ENCODE measurements at places on chromosomes 1 and 21.

- DNase-seq: no peak
Measured at GRCh38 chr21:29360799-29361765, 62.4 kb downstream of the BACH1 start.

DNA sequence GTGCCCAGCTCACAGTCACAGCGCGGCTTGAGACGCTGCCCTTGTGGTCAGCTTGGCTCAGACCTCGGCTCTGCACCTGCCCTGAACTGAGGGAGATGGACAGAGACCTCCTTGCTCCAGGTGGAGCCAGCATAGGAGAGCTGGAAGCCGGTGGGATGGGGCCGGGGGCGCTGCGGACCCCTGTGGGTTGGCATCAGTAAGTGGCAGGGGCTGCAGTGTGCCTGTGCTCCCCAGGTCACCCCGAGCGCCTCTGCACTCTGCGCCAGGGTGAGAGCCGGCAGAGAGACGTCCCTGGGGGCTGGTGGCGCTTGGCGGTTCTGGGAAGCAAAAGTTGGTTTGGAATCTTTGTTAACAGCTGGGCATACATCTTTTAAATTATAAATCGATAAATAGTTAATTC lies 105.6 kb upstream of the TTC34 start:
- no peak for DNase-seq

DNA sequence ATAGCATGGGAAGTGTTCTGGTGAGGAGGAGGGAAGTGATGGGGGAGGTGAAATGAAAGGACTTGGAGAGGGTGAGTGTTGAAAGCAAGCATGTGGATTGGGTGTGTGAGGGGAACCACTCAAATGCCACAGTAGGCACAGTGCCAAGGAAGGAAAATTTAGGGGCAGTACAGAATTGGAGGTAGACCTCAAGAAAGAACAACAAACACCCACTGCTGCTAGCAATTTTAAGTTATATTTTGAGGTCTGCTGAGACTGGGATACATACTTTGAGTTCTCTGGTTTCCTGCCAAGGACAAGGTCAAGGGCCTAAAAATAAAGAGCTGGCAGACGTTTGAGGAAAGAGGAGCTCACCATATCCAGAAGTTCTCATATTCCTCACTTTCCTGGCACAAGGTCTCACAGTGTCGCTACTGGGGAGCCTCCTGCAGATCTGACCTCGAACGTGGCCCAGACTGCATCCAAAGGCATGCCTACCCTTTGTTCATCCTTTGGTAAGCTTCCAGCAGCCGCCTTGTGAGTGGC lies 104.0 kb downstream of the BRINP2 start:
- DNase-seq: no peak

DNA sequence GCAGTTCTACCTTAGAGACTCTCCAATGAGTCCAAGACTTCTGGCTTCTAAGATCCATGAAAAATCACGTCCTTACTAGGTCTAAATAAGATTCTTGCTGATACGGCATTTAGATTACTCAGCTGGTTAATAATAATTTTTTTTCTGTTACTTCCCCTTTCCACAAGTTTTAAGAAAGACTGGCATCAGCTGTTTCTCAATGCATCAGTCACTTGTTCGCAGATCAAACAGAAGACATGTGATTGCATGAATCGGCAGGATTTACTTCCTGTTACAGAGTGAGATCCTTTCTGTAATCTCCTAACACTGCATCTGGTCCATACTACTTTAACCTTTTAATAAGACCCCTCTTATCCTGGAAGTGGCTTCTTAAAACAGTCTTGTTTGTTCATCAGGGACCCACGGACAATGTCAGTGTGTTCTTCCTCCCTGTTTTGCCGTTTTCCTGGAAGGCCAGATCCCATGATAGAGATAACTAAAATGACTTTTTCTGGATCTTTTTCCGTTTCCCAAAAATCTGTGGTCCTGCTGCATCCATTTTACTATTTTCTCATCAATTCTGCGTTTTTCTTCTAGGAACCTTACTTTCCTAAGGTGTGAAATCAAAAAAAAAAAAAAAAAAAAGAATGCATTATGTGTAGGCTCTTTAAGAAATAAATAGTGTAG lies 6.1 kb downstream of the NPL start:
- no peak for DNase-seq

DNA sequence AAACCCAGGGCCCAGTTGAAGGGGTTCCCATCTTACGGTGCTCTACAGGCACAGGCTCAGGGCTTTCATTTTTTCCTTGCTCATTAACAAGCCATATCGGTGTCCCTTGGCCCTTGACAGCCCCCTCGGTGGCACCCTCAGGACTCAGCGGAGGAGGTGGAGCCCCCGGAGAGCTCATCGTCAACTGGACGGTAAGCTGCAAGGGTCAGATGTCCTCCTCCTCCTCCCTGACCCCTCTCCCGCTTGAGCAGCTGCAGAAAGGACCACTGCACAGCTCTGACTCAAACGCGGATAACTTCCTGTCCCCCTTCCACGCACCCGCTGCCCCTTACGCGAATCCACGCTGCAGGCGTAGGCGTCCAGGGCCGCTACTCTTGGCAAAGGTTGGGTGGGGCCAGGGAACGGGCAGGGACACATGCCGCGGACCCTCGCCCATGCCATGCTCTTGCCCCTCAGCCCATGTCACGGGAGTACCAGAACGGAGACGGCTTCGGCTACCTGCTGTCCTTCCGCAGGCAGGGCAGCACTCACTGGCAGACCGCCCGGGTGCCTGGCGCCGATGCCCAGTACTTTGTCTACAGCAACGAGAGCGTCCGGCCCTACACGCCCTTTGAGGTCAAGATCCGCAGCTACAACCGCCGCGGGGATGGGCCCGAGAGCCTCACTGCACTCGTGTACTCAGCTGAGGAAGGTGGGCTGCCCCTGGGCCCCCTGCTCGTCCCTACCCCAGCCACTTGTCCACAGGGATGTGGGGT lies 14.7 kb downstream of the TMEM81 start:
- no peak for DNase-seq

- DNase-seq: no peak
Measured at GRCh38 chr1:150772326-150772725, 6.7 kb upstream of the CTSS start.

GRCh38 chr21:34278451-34278850 lies 85.4 kb upstream of the KCNE2 start:
- no peak for DNase-seq

GRCh38 chr1:17403081-17403480 lies 31.1 kb downstream of the PADI6 start:
- DNase-seq: no peak

DNA sequence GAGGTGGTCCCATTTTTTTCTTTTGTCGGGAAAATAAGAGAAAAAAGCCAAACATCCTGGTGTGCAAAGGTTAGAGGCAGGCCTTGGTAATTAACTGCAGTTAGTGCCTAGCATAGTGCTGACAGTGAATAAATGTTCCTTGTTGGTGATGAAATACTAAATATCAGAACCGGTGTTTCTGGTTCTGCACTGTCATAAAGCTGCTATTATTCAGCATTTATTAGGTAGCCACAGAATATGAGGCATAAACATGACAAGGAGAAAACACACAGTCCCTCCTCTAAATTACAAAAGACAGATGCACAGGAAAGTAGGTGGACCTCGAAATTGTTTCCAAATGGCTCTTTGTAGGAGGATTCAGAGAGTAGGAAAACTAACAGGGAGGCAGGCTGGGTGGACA lies 122.0 kb upstream of the ADGRL2 start:
- DNase-seq: no peak

GRCh38 chr1:56534130-56534651 lies 45.2 kb downstream of the PLPP3 start:
- DNase-seq: no peak

DNA sequence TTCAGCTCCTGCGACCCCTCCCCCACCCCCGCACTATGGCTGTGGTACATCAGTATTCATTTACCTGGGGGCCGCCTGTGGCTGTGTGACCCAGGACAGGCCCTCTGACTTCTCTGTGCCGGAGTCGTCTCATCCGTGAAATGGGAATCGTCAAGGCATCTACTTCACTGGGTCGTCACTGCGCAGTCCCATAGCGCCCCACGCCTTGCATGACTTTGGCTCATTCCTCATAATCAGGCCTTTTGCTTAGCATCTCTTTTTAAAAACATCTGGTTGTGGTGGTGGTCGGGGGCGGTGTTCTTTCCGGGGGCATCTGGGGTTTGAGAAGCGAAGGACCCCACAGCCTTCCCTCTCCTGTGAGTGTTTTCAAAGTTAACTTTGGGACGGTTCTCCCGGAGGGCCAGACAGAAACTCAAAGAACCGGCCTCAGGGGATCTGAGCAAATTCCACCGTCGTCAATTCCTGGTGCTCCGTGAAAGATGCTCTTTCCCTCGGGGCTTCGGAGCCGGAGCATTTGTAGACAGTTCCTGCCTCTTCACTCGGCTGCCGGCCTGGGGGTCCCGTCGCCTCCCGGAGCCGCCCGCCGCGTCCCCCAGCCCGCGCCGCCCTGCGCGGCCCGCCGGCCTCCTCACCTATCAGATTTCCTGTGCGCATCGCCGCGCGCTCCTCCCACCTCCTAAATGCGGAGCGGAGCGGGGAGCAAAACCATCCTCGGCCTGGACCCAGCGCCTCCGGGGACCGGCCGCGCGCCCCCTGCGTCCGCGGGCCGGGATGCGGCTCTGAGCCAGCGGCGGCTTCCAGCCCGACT lies at the start of gene B3GALT5:
B3GALT5 (plus strand) TSS at position 708 of the 808 bp plus-strand sequence. CDS start 47,620 bp downstream, outside the sequence.
- no peak for DNase-seq

- DNase-seq: no peak
Measured at GRCh38 chr1:109650609-109651008, 5.3 kb upstream of the GSTM4 start.

DNA sequence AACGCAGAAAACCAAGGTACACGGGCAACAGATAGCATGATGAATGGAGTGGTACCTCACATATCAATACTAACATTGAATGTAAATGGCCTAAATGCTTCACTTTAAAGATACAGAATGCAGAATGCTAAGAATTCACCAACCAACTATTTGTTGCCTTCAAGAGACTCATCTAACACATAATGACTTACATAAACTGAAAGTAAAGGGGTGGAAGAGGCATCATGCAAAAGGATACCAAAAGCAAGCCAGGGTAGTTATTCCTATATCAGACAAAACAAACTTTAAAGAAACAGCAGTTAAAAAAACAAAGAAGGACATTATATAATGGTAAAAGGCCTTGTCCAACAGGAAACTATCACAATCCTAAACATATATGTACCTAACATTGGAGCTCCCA lies 137.1 kb upstream of the APP start:
- DNase-seq: no peak

GRCh38 chr1:16183179-16183578 lies 27.3 kb upstream of the EPHA2 start:
- DNase-seq: no peak

DNA sequence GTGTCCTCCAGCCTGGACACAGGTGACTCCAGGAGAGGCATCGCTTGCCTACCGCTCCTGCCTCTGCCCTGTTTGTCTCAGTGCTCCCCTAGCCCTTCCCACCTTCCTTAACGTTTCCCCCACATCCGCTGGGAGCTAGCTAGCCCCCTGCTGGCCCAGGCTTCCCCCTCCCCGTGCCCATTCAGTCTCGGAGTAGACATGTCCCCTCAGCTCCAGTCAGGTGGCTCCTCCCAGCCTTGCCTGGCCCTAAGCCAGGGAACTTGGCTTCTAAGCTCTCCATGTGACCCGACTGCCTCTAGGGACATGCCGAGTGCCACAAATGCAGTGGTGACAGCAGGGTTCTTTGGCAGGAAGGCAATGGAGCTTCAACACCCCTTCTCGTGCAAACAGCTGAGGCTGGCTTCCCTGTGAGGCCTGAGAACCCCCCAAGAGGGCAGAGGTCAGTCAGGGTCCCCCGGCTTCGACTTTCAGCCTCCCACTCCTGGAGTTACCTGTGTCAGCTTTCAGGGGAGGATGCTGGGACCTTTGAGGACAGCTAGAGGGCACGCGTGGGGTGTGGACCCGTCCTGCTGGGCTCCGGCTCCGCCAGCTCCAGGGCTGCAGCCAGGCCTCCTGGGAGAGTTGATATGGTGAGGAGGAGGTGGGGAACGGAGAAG lies 16.2 kb downstream of the DRAXIN start:
- DNase-seq: peak; percentile 39

GRCh38 chr1:150362721-150363425 lies 1.1 kb upstream of the RPRD2 start:
- no peak for DNase-seq

DNA sequence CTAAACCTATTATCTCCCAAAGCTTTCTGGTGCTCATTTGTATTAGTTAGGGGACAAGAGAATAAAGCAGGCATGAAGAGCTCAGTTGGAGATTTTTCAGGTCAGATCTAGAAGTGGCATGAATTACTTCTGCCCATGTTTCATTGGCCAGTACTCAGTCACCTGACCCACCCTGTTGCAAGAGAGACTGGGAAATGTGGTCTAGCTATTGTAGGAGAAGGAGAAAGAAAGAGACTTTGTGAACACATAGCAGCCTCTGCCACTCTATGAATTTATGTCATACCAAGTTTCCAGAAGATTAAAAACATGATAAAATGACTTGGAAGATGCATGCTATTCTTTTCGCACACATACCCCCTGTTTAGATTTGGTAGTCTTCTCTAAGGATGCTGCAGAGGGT lies 302.3 kb upstream of the RUNX1 start:
- no peak for DNase-seq

DNA sequence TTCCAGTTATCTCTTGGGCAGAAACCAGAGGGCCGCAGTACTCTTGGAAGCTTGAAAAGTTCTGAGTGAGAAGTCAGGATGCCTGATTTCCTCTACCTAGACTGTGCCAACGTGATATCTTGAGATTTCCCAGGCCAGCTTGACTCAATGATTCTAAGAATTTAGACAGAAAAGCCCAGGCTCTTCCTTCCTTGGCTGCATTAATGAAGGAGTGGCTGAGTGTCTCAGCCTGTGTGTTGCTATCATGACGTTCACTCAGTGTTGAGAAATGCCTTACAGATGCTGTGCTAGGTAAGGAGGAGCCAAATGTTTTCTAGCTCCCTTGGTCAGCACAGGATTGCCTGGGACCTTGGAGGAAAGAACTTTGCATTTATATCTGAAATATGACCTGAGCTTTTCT lies 454.1 kb upstream of the USP24 start:
- no peak for DNase-seq

GRCh38 chr1:154327466-154328317 lies 2.4 kb downstream of the ATP8B2 start:
- no peak for DNase-seq

DNA sequence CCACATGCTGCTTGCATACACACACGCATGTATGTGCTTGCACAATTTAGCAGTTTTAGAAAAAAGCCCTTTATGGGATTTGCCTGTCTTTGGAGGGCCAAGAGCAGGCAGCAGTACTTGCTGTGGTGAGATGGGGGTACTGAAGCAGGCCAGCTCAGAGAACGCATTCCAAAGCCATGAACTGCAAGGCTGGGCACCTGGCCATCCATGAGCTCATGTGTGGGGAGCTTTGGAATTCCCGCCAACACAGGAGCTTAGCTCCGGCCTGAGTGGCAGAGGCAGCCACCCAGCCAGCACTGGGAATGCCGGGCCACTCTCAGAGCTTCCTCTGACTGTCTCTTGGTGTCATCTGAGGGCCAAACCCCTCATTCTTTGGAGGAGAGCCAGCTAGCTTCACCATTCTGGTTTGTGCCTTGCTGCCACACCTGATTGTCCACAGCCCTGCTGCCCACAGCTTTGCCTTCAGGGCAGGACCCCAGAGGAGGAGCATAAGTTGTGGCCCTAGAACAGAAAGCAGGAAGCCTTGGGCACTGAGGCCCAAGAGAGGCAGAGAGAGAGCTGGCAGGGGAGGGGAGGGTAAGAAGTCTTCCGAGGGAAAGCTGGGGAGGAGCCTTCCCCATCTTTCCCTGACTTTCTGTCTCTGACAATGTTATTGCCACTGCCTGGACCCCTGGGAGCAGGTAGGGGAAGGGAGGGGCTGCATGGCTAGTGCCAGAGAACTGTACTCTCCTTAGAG lies 92.1 kb upstream of the POU3F1 start:
- no peak for DNase-seq

- DNase-seq: no peak
Measured at GRCh38 chr1:247056071-247056470, 22.5 kb downstream of the ZNF670 start.

Measured in NCI-H524 treated with DMSO at 0.1 percent for 48 hours (cell line).